NCI-H460 (cell line): ENCODE measurements at places on chromosomes 7 and 10. TPM values are rescaled to one million over a fixed set of nuclear protein-coding genes. Genes with fewer than 3 reads are reported as not detected.
A peak's percentile ranks its signal among the peaks of the same experiment; 100 is the strongest.

- DNase-seq: no peak
Observed at GRCh38 chr10:2974503-2975207, 92.7 kb upstream of the PFKP start.

- no peak for DNase-seq
Observed at GRCh38 chr10:129915526-129916378, 48.3 kb downstream of the EBF3 start.

ADIRF gene
- not detected in 2 replicates for total RNA-seq

DNA sequence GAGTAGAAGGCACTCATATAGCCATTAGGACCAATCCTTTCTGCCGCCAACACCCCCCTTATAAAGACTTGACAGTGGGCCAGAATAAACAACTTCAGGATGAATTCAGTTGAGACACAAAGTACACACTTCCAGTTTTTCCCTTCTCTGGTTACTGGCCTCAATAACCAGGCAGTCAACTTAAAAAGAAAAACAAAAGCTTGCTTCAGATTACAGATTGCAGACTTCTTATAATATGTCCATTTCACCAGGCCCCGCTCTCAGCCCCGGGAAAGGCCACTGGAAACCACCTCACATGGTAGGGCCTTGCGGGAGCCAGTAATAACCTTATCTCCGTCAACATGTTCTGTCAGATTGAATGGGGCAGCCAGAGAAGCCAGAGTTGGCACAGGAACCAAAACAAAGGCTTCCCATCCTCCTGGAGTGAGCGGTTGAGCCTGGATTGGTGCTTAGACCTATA lies 108.8 kb downstream of the EGFR start:
- no peak for DNase-seq

WDFY4 gene
- total RNA-seq: not detected in 2 replicates

- DNase-seq: no peak
Observed at GRCh38 chr7:7051206-7051877, 131.0 kb upstream of the C1GALT1 start.

DNA sequence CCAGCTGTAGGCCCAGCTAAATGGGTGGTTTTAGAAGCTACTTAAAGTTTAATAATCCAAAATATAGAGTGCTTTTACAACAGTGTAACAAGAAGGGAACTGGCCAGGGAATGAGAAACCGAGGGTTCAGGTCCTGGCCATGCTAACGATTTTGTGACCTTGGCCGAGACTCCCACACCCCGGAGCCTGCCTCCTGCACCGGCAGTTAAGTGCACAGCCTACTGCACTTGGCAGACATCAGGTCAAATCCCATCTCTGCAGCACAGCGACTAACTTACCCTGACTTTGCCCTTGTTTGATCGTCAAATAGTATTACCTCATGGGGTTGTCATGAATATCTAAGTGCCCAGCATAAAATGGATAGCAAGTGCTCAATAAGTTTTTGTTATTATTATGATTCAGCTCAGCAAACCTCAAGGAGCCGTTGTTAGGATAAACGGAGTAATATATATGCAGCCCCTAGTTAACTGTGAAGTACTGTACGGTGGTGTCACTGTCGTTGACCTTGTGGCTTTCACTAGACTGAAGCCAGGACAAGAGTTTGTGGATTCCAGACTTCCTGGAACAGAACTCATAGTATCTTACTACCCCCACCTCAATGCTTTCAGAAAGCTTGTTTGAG lies 35.5 kb downstream of the LYZL1 start:
- DNase-seq: no peak

GRCh38 chr7:106566196-106566595 lies 94.8 kb downstream of the CCDC71L start:
- no peak for DNase-seq

DNA sequence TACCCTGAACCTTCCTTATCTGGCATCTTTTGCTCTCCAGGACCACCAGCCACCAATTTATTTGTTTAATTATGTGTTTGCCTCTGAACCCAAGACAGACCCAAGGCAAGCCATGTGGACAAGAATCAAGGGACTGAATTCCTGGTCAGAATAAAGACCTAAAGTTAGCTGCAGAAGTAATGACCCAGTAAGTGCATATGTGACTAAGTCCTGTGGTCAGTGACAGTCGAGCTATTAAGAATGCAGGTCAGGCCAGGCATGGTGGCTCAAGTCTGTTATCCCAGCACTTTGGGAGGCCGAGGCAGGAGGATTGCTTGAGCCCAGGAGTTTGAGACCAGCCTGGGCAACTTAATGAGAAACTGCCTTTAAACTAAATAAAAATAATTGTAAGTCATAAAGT lies 139.4 kb downstream of the CCDC71L start:
- DNase-seq: no peak

- peak; percentile 92 for DNase-seq
Observed at GRCh38 chr7:48088559-48089045, 463 bp upstream of the UPP1 start.

GRCh38 chr7:150992833-150993302 lies 2.1 kb downstream of the NOS3 start:
- DNase-seq: no peak

DNA sequence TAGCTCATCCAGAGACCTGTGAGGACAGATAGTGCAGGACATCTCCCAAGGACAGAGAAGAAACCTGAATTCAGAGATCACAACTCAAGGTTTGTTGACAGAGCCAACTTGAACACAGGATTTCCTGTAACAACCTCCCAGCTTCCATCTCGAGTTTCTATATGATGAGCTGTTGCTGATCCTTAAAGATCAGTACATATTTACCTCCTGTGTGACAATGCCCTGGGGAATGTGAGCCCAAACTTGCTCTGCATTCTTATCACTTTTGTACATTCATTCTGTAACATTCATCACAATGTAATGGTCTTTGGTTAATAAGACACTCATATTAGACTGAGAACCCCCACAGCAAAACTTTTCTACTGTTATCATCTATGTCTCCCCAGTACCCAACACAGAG lies 468.6 kb downstream of the XPNPEP1 start:
- DNase-seq: no peak

DNA sequence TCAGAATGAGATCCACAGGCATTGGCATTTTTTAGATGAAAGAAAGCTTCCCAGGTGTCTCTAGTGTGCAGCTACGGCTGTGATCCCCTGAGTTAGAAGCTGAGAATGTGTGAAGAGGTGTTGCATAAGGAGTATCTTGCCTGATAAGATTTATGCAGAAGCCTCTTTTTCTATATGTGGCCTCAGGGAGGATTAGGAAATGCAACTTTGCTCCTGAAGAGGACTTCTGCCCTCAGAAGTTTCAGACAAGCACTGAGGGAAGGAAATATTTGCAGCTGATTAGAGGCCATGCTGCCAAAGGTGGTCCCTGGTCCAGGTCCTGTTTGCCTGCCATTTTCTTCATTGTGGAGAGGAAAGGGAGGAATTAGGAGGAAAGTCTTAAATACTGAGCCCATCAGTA lies 551.8 kb downstream of the PHTF2 start:
- DNase-seq: no peak

GRCh38 chr10:22681783-22682183 lies 32.6 kb downstream of the PIP4K2A start:
- peak; percentile 19 for DNase-seq

DNA sequence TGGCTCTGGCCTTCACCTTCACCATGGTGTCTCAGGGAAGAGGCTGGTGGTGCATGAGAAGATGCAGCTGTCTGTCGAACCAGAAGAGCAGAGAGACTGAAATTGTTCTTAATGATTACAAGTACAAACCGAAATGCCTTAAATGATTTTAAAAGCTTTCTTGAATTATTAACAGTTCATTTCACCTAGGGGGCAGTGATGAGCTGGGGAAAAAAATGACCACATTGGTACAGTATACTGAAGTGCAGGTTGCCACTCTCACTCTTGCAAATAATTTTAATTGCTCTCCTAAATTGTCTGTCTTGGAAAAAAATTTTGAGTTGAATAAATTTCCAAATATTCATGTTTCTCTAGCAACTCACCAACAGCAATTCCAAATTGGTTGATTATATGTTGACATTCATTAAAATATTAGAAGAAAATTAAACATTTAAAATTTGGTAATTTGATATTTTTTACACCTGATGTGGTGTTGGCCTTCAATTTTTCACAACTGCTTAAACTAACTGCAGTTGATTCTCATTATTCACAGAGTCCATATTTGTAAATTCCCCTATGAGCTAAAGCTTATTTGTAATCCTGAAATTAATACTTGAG lies 692.6 kb downstream of the ZWINT start:
- peak; percentile 26 for DNase-seq

NEUROD6 gene
- not detected in 2 replicates for total RNA-seq

- no peak for DNase-seq
Observed at GRCh38 chr7:33973231-33974015, 68.1 kb downstream of the BMPER start.

- DNase-seq: peak; percentile 90
Observed at GRCh38 chr7:2104107-2104710, 128.5 kb downstream of the MAD1L1 start.

ADAM8 gene
- total RNA-seq: 2.5 and 3.7 TPM in 2 replicates

DNA sequence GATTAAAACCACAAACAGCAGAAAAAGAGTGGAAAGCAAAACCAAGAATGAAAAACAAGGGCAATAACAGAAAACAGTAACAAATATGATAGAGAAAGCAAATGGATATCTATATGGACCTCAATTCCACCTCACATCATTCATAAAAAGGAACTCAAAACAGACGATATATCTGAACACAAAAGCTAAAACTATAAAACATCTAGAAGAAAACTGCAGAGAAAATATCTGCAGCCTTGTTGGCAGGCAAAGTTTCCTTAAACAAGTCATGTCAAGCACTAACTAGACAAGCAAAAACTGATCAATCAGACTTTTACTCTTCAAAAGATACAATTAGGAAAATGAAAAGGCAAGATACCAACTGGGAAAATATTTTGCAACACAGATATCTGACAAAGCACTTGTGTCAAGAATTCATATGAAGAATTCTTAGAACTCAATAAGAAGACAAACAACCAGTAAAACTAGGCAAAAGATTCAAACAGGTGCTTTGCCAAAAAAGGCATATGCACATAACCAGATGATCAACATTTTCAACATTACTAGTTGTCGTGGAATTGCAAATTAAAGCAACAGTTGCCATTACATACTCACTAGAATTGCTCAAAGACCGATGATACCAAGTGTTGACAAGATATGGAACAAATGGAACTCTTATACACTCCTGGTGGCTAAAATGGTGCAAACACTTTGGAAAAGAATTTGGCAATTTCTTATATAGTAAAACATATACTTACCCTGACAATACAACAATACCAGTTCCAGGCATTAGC lies 25.9 kb upstream of the ZMIZ1 start:
- DNase-seq: no peak

- DNase-seq: no peak
Observed at GRCh38 chr10:108167766-108168165, 1003.3 kb upstream of the SORCS1 start.

DNA sequence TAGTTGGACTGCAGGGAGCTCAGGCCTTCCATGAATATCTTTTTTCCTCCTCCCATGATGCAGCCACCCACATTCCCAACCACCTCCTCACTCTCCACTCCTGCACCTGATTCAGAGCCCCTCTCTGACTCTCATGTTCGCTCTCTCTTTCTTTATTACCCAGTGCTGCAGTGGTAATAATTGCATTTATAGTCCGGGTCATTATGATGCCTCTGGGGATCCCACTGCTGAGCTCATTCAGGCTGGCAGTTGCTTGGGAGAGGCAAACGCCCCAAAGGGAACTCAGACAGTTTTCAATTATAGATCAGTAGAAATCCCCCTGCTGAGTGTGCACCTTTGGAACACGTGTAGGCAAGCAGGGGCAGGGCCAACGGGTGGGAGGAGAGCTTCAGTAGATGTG lies 953.0 kb downstream of the GRID1 start:
- DNase-seq: no peak

REEP3 gene
- total RNA-seq: 31.8 and 33.0 TPM in 2 replicates

IGFBP3 gene
- 336 and 359 TPM in 2 replicates for total RNA-seq

PWWP2B gene
- total RNA-seq: 18.6 and 21.8 TPM in 2 replicates

TAF3 gene
- total RNA-seq: 3.4 and 3.8 TPM in 2 replicates

DNA sequence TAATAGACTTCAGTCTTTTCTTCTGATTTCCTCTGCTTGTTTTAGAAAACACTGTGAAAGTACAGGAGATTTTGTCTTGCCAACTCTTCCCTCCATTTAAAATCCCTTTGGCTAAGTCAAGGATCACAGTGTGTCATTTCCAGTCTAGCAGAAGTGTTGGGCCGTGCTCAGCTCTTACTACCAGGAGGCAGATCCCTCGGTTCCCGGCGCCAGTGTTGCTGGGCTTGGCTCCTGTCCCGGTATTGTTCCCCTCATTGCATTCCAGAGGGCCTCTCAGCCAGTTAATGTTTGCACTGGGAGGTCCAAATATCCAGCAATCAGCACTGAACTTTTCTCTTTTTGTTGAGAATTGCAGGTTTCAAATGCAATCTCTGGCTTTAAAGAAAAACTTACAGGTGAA lies 612.1 kb upstream of the MGMT start:
- DNase-seq: no peak

GRCh38 chr7:15515252-15515651 lies 46.6 kb downstream of the AGMO start:
- DNase-seq: no peak

SPAG6 gene
- total RNA-seq: not detected in 2 replicates

DNA sequence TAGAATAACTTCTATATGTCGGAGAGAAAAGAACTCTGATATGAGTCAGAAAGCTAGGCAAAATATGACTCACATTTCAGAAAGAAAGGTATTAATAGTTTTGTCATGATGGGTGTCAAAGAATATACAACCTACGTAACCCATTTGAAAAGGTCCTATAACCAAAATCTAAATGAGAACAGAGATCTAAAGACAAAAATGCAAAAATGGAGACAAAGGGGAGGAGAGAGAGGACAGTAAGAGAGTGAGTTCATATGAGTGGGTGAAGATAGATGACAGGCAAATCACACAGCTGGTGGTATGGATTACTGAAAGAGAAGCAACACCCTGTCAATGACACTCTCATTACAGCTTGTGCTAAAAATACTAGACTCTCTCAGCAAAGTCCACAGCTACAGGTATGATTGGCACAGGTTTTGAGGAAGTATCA lies 25.6 kb downstream of the ANKMY2 start:
- no peak for DNase-seq

SHTN1 gene
- total RNA-seq: 24.6 and 27.6 TPM in 2 replicates

INHBA gene
- 2.7 and 3.1 TPM in 2 replicates for total RNA-seq
